ENCODE measurements at places on chromosomes 4 and X. TPM values are rescaled to one million over a fixed set of nuclear protein-coding genes. Genes with fewer than 3 reads are reported as not detected.

GRCh38 chr4:14615671-14616070 is 386.6 kb upstream of the CPEB2 start:
- no peak for DNase-seq

DNA sequence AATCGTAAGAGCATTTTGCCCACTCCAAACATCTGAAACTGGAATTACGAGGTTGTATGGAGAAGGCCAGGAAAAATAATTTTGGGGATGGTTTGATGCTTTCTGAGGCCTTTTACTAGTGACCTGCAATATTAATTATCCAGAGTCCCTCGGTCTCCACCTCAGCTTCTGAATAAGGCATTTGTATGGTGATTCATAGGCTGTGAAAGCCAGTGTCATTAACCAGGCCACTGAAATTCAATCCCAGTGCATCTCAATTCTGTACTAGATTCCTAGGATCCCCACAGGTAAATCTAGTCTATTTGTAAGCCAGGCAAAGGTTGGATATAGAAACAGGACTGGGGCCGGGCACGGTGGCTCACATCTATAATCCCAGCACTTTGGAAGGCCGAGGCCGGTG is 135.4 kb upstream of the RBPJ start:
- no peak for DNase-seq

GRCh38 chrX:18424482-18425198 is 768 bp upstream of the CDKL5 start:
- no peak for DNase-seq

DNA sequence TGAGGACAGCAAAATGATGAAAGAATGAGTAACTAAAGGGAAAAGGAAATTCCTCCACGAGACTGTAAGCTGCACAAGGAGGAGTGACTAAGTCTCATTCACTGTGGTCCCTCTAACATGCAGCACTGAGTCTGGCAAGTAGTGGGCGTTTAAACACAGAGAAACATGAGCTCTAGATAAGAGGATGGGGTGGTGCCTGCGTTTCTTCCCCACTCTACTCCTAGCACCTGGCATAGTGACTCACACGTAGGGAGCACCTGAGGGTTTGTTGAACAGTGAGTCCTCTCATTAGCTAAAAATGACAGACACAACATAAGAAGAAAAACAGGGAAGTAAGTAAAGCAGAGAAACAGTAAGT is 105.8 kb upstream of the CBR4 start:
- DNase-seq = no peak

GRCh38 chrX:73977542-73978169 is 326.3 kb upstream of the ZCCHC13 start:
- DNase-seq = no peak

GRCh38 chr4:145881576-145881975 is 57.0 kb downstream of the ZNF827 start:
- no peak for DNase-seq

DNA sequence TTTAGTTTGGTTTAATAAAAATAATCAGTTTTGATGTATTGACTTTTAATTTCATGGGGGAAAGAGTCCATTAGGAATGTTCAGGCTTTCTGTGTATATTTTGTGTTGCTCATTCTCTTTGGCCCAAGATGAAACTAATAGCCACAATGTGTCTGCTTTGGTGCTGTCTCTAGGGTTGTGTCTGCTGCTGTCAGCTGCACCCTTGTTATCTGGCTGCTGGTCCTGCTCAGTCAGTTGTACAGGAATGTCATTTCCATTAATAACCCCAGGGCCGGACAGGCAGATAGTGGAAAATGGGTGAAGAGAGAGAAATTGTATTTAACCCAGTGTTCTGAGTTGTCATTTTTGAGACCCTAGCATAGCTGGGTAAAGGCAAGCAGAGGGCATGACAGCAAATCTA is 115.1 kb downstream of the PHEX start:
- DNase-seq = no peak

GRCh38 chr4:119873132-119873531 is 193.5 kb downstream of the MAD2L1 start:
- DNase-seq = no peak

DNA sequence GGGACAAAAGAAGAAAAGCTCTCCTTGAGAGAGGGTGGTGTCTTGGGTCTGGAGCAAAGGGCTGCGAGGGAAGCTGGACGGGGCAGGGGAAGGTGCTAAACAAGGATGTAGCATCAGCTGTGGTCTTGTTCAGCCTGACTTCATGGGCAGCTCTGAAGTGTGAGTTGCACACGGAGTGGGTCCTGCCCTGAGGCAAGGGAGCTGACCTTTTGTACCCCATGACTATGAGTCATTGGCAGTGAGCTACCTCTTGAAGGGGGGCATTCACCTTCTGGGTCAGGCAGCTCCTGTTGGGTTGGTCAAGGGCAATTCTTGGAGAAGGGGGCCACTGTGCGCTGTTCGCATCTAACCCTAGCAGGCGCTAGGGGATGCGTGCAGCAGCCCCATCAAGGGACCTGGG is 151.8 kb downstream of the SMIM20 start:
- no peak for DNase-seq

DNA sequence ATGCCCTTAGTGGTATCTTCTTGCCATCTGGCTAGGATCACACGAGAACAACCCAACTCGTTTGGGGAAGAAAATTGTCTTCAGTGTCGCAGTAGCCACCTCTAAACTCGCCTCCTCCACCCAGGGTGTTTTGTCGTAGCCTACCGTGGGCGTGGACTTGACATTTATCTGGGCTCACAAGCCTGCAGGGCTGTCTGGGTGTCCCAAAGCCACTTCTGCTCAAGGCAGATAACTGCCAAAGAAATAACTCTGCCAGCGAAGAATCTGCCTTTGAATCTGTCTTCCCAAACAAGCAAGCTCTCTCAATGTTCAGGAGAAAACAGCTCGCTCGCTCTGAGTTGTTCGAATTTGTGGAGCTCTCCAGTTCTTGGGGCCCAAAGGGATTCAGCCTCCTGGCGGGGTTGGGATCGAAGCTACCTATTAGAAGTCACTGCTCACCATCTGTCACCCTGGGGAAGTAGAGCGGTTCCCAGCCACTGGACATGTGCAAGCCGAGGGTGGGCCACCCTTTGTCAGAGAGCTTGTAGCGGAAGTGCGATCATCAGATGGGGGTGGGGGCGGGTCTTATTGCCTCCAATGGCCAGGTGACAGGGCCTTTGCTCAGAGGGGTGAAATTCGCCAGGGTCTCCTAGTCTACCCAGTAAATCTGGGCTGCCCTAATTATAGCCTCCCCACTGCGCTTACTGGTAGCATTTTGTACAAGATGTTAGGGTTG is 14.8 kb downstream of the BLOC1S4 start:
- no peak for DNase-seq

- no peak for DNase-seq
Measured at GRCh38 chr4:147461161-147461560, 19.7 kb upstream of the EDNRA start.

DNA sequence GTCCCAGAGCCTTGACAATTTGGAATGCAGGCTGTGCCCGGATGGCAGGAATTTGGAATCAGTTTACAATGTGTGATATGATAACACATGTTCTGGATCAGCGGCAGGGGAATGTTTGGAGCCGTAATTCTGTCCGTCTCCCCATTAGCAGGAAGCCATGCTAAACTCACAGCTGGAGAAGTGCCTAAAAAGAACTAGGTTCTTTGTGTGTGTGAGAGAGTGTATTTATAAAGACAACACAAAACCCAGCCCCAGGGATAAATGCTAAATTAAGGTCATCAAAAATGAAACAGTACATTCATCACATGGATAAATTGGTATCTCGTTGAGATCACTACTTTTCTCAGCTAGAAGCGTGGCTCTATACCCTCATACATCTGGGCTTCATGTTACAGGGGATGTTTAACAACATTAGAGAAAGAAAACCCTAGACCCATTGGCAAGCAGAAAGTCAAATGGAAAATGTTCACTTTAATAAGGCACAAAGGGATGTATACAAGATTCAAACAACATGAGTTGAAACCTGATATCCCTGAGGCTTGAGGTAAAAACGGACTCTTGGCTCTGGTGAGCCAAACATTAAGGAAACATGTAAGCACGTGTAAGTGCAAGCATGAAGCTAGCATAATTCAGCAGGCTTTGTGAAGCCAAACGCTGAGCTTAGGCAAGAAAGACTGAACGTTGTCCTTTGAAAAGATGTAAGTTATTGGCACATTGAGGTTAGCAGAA is 18.0 kb upstream of the TMEM131L start:
- no peak for DNase-seq

DNA sequence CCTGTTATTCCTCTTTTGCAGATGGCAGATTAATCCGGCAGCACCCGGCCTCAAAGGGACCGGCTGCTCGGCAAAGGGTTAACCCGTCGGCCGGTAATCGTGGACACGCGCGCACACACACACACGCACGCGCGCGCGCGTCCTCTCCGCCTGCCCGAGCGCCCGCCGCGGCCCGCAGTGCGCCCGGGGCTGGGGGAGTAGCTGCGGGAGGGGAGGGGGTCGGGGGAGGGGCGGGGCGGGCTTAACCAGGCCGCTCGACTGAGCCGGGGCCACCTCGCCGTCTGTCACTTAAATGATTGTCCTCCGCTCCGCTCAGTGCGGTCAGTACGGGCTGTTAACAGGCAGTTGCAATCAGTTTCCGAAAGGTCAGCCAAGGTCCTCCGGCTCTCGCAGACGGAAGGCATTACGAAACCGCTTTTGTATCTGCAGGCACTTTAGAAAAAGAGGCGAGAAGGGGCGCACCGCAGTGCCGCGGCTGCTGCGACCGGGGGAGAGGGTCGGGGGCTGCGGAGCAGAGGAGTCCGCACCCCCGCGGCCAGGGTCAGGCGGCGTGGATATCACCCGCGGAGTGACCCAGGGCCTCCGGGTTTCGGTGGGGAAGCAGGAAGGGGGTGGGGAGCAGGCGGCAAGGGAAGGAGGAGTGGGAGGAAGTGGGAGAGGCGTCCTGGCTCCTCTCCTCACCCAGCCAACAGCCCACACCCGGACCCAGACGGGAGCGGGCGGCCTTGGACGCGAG is 57.3 kb upstream of the BCOR start:
- DNase-seq = no peak

DNA sequence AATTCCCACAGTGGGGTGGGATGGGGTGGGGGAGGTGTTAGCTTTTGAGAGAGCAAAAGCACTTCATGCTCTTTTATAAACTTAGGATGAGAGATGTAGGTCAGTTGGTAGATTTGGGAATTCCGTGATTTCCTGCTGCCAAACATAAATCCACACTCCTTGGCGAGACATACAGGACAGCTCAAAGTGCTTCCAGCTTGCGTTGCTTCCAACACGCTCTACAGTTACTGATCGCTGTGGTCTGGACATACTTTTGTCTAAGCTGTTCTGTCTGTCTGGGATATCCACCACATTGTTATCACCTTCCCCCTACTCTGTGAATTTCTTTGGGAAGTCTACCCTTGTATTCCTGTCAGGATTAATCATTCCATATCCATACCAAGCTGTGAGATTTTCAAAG is 117.5 kb downstream of the RAPGEF2 start:
- DNase-seq = no peak

DNA sequence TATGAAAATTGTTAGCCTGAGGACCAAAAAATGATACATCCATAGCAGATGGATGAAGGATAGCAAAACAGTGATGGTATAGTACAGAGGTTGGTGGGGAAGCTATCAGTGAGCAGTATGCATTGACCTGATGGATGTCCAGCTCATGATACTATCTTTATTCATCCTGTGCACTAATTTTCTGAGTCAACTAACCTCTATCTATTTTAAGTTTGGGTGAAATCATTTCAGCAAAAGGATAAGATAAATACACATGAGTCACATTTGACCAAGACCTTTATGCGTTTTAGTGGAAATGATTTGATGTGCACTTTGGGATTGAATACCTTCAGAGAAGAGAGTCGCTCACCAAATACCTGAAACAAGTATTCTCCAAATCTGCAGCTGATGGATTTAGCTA is 351.0 kb upstream of the NR3C2 start:
- no peak for DNase-seq

DNA sequence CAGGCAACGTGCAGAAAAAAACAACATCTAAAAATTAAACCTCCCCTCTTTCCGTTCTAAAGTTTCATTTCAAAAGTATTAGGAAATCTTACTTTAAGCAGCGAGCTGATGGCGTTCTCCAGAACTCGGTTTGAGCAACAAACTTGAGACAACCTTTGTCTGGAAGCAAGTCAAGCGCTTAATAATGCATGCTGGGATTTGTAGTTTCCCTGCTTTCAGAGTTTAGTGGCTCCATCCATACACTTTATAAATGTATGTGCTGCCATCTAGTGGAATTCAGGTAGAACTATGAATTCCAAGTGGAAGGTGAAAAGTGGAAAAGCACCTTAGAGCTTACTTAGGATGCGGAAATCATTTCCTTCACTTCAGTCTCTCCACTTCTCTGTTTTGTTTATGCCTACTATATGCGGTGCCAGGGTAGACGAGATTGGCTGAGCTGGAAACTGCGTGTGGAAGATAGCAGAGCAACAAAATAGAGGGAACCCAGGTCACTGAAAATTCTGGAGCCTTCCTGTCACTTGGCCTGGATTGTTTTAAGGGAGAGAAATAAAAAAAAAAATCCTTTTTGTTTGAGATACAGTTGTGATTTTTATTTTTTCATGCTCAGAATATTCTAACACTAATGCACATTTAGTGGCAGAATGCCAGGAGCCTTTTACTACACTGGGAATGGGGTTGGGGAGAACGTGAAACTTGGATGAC is at the start of gene BDH2:
Gene BDH2 (minus strand): TSS at position 144 of the 702 bp plus-strand sequence. CDS start 3,580 bp downstream, outside the sequence.
- no peak for DNase-seq

DNA sequence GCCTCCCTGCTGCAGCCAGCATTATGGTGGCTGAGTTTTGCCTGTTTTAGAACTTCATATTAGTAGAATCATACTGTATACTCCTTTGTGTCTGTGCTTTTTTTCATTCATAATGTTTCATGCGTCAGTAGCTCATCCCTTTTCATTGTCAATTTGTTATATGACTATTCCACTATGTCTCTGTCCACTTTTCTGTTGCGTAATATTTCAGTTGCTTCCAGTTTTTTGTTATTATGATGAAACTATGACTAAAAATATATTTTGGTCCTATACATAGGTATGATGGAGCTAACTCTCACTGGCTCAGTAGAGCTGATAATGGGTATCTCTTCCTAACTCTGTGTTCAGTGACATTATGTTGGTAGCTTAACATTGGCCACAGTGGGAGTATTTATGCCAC is 48.3 kb downstream of the DMP1 start:
- no peak for DNase-seq

GRCh38 chr4:17296921-17297890 is 214.7 kb downstream of the QDPR start:
- no peak for DNase-seq

DNA sequence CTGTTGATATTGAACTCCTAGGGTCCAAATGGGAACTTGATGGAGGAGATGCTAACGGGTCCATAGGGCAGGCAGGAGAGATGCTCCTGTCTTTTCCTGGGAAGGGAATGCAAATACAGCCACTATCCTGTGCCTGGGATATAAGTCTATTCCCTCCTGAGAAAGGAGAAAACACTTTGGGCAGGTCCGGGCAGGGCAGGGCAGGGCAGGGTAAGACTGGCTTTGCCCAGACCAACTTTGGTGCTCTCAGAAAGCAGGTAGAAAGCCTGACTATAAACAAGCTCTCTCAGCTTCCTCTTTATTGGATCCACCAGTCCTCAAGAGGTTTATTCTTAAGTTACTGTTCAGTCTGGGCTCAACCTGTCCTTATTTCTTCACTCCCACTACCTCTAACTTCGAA is 232.3 kb downstream of the PTTG2 start:
- no peak for DNase-seq

The PNMA6A gene
- not detected for total RNA-seq

The TAF9B gene
- total RNA-seq = 7.1 TPM

The PITX2 gene
- total RNA-seq = not detected

The TREX2 gene
- 1.7 TPM for total RNA-seq

The RTL3 gene
- total RNA-seq = not detected

The WAS gene
- total RNA-seq = 50.6 TPM

The CD40LG gene
- 1.5 TPM for total RNA-seq

The SPON2 gene
- 26.4 TPM for total RNA-seq

The POU4F2 gene
- total RNA-seq = not detected

The DMRTC1 gene
- 0.71 TPM for total RNA-seq

Data from CD8-positive, alpha-beta T cell (primary cell).